ENCODE measurements at places on chromosomes 13 and 19.

GRCh38 chr13:22076658-22077057, 405.8 kb downstream of the FGF9 start:
- DNase-seq = no peak

- peak; percentile 13 for DNase-seq
Measured at GRCh38 chr19:46115396-46116106, 8.9 kb downstream of the IGFL3 start.

GRCh38 chr13:112234131-112234875, 141.9 kb upstream of the SPACA7 start:
- DNase-seq = no peak

- no peak for DNase-seq
Measured at GRCh38 chr19:50534478-50534877, 20.8 kb upstream of the ASPDH start.

DNA sequence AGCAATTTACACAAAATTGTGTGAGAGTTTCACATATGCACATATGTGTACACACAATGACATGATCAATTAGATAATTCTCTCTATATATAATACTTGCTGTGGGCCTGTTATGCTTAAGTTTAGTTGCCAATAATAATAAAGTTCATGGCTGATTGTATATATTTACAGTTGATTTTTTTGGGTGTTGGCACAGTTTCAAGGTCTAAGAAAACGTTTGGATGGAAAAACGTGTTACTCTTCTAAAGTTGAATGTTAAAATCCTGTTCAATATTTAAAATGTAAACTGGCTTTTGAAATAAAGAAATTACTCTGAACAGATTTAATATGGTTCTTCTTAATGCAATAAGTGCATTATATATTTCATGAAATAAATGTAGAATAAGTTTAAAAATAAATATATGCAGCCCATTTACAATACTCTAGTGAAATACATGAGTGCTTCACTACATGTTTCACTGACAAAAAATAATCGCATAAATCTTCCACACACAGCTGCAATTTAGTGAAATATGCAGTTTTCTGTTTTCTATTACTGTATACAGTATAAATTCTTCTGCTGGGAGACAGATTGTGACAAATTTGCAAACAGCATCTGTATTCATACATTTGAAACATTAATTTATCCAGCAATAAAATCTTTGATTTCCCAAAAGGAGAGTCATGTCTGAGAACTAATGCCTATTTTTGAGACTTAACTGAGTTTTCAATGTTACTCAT, 586.9 kb upstream of the KLHL1 start:
- DNase-seq = no peak

- DNase-seq = no peak
Measured at GRCh38 chr13:49602005-49602404, 16.6 kb upstream of the RCBTB1 start.

- DNase-seq = no peak
Measured at GRCh38 chr13:79409828-79410227, 3.8 kb upstream of the RBM26 start.

- DNase-seq = no peak
Measured at GRCh38 chr13:110392510-110393240, 85.6 kb downstream of the COL4A2 start.
